Natural killer cell treated with Interleukin-12 subunit alpha and Interleukin-12 subunit beta and Interleukin-15 and Interleukin-18, amount 100 ng/mL, for 72 hours (primary cell): ENCODE measurements at places on chromosomes 1 and 21. TPM values are rescaled to one million over a fixed set of nuclear protein-coding genes. Genes with fewer than 3 reads are reported as not detected.

GRCh38 chr1:58390091-58390490 lies 156.4 kb downstream of the OMA1 start:
- no peak for DNase-seq

DNA sequence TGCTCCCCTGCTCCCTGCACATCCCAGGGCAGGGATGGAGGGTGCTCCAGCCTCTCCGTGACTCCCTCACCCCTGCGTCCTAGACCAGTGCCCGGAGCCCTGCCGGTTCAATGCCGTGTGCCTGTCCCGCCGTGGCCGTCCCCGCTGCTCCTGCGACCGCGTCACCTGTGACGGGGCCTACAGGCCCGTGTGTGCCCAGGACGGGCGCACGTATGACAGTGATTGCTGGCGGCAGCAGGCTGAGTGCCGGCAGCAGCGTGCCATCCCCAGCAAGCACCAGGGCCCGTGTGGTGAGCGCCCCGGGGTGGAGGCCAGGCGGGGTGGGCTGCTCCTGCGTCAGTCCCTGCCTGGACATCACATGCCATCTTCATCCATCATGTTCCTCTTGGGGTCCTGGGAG lies 22.0 kb downstream of the AGRN start:
- no peak for DNase-seq

The RHOC gene
- total RNA-seq = 132 TPM

The FBXO28 gene
- total RNA-seq = 28.1 TPM

The OR2T2 gene
- not detected for total RNA-seq
